Cardiac septum (tissue), 1 donor: ENCODE measurements at places on chromosomes 3 and 15. TPM values are rescaled to one million over a fixed set of nuclear protein-coding genes. Genes with fewer than 3 reads are reported as not detected.

The TMA7 gene
- total RNA-seq: 192 TPM

GRCh38 chr3:40417845-40418543, 31.0 kb downstream of the ENTPD3 start:
- DNase-seq: no peak

GRCh38 chr15:58139276-58139988, 1.3 kb downstream of the AQP9 start:
- DNase-seq: no peak

DNA sequence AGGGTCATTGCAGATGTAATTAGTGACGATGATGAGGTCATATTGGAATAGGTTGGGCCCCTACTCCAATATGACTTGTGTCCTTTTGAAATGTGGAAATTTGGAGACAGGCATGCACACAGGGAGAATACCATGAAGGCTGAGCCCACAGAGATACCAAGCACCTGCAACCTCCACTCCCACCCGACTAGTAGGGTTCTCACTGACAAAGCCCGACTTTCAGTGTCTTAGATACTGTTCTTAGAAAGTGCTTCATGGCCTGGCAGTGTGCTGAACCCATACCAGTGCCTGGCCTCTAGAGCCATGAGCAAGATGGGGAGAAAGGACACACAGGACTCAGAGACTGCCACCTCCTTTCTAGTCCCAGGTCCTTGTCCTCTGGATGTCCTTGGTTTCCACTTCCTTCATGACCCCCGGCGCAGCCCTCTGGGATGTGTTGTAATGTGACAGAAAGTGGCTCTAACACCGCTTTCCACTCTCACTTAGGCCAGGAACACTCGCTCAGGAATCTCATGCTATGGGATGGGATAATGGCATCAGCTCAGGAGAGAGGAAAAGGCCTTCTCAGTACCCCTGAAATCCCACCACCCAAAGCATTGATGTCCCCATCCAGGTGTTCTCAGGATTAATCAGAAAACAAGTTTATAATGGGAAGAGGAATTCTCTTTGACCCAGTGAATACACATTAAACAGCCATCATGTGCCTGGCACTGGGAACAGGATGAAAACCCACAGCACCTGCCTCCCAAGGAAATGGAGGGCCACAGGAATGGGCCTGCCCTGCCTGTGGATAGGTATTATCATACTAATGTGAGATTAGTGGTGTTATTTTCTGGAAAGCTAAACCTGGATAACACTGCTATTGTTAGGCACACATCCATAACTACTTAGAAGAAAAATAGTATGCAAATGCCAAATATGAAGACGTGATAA, 59.9 kb downstream of the RPL39L start:
- DNase-seq: no peak

GRCh38 chr3:59386165-59386564, 336.3 kb upstream of the CFAP20DC start:
- DNase-seq: no peak

- no peak for DNase-seq
Measured at GRCh38 chr3:122966045-122966444, 61.5 kb downstream of the SEMA5B start.

DNA sequence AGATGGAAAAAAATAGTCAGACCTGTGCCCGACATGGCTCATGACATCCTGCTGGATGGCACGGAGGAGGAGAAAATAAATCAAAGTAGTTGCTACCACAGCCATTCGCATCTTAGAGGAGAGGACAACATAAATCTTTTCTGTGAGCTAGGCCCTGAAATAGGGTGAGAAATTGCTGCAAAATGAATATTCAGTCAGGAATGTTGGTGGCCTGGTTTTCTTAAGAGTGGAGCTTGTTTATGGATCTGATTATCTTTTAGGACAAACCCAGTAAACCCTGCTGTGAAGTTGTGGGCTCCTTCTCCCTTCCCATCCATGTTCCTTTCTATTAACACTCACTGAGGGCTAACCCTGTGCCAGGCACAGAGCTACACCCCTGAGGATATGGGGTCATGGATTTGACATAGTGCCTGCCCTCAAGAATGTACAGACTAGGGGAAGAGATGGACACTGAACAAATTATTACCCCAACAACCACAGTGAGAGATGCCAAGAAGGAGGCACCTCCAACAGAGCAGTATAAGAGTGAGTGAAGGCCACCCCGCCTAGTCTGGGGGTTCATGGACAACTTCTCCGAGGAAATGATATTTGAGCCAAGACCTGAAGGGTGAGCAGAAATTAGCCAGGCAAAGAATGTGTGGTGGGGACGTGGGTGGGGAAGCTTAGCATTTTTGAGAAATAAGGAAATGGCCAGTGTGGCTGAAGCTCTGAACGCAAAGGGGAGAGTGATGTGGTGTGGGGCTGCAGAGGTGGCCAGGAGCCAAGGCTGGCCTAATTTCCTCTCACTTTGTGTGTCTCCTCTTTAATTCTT, 68.9 kb upstream of the ARL8B start:
- DNase-seq: no peak
